ENCODE measurements at places on chromosomes 12 and 14. TPM values are rescaled to one million over a fixed set of nuclear protein-coding genes. Genes with fewer than 3 reads are reported as not detected.

The DPPA3 gene
- not detected for polyA plus RNA-seq

The INHBC gene
- 0.20 TPM for polyA plus RNA-seq

The HOMEZ gene
- 25.1 TPM for polyA plus RNA-seq

The PLCZ1 gene
- polyA plus RNA-seq, result not detected

The KRT2 gene
- not detected for polyA plus RNA-seq

All from left renal pelvis (tissue), 4 donors.